T-helper 17 cell (primary cell): ENCODE measurements at places on chromosomes 7 and 10.

- DNase-seq, result no peak
Measured at GRCh38 chr10:870564-871166, 60.8 kb downstream of the LARP4B start.

GRCh38 chr7:127598318-127598717 is 4.8 kb downstream of the FSCN3 start:
- DNase-seq, result no peak

GRCh38 chr10:25556457-25556856 is 377.6 kb upstream of the MYO3A start:
- DNase-seq, result no peak

DNA sequence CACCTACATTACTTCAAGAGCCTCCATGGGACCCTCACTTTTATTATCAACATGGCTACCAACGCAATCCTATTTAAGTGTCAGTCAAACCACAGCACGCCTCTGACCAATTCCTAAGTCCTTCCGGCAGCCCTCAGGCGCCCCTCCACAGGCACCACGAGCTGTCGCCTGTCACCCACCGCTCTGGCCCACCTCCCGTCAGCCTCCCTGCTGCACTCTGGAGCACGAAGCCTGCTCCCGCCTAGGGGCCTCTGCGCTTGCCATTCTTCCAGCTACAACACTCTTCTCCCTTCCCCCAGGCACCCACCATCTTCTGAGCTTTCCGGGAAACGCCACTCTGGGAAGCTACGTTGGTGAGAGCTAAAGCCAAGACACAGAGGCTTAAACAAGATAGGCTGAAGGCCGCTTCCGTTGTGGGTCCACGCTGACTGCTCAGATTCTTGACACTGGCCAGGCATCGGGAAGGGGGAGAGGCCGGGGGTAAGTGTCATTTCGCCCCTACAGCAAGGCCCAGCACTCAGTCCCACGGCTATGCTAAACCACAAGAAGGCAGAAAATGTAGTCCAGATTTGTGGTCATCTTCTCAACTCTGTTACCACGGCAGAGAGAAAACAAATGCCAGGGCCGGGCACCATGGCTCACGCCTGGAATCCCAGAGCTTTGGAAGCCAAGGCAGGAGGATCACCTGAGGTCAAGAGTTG is 56.7 kb downstream of the GNA12 start:
- DNase-seq, result no peak

DNA sequence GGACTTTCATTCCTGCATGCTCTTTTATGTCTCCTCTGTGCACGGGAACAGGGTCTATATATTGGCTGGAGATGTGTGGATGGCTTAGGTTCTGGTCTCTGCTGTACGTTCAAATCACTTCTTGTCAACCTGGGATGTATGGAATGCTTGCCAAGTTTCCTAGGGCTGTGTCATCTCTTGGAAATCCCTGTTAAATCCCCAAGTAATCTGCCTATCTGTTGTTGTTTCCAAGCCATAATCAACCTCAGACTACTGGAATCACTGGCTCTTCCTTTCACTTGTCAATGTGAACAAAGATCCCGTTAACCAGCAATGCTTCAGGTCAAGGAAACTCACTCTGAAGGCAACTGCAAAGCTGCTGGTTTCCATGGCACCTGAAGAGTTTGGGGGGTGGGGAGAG is 93.3 kb upstream of the FAM171A1 start:
- no peak for DNase-seq

GRCh38 chr10:31359979-31360378 is 41.0 kb downstream of the ZEB1 start:
- no peak for DNase-seq

DNA sequence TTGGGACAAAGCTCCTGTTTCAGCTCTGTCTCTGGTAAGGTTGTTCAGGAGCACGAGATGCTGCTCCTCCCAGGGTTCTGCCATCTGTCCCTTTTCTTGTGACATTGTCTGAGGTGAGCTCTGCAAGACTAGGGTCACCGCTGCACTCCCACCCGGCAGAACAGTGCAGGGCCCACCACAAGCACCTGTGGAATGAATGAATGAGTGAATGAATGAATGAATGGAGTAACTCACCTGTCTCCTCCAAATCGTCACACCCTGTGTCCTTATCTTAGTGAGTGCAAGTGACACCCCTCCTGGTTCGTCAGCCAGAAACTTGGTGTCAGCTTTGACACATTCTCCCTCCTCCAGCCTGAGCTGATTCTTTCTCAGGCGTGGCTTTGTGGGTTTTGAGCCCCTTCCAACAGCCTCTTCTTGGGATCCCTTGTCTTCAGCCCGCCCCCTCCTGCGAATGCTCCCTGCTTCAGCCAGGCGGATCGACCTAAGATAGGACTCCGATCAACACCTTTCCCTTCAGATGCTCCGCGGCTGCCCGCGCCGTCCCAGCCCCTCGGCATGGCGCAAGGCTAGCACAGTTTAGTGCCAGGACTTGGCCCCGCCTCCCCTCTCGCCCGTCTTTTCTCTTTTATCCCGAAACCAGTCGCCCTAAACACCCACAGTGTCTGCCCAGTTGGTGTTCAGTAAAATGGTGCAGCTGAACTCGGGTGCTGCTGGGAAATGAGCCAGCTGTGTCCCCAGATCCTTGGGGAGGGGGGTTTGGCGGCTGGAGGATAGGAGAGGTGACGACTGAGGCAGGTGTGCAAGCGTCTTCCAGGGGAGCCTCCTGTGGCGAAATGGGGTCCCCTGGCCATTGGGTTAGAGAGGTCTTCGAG is 89.3 kb downstream of the BEND7 start:
- DNase-seq, result no peak

GRCh38 chr10:31739711-31740110 is 188.9 kb downstream of the ARHGAP12 start:
- no peak for DNase-seq

DNA sequence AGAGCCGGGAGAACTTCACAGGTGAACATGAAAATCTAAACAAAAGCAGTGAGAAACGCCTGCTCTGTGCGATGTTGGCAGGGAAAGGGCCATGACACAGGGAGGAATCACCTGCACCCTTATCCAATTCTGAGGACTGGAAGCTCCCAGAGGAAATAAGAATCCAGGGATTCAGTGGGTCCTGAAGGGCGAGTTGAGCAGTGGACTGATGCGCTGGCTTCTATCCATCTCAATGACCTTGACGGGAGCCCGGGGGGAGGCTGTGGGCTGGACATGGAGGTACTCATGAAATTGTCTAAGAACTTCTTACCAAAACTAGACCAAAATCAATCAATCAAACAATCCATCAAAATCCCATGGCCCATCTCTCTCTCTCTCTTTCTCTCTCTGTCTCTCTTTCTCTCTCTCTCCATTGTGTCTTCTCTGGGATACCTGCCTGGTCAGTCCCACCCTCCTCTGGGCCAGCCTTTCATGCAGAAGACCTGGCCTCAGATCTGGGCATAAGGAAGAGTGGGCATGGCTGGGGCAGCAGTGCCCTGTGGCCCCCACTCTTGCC is 7.2 kb downstream of the CPXM2 start:
- no peak for DNase-seq

DNA sequence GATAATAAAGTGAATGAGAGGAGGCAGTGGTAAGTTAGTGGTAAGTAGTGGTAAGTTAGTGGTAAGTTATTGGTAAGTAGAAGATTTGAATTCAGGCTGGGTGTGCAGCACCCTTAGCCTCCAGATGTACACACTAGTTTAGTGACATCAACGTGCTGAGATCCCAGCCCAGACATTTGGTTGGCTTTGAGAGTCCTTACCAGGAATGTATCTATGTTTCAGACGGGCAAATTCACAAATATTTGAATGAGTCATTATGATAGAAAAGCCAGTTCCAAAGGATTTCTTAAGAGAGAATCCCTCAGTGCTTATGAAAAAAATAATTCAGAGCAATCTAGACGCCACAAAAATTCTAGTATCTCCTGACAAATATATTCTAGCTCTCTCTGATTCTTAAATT is 70.0 kb downstream of the ARL4A start:
- no peak for DNase-seq

GRCh38 chr7:76074972-76075370 is 27.1 kb downstream of the MDH2 start:
- DNase-seq, result no peak

GRCh38 chr10:52316001-52316400 is 1.9 kb downstream of the DKK1 start:
- DNase-seq, result no peak

DNA sequence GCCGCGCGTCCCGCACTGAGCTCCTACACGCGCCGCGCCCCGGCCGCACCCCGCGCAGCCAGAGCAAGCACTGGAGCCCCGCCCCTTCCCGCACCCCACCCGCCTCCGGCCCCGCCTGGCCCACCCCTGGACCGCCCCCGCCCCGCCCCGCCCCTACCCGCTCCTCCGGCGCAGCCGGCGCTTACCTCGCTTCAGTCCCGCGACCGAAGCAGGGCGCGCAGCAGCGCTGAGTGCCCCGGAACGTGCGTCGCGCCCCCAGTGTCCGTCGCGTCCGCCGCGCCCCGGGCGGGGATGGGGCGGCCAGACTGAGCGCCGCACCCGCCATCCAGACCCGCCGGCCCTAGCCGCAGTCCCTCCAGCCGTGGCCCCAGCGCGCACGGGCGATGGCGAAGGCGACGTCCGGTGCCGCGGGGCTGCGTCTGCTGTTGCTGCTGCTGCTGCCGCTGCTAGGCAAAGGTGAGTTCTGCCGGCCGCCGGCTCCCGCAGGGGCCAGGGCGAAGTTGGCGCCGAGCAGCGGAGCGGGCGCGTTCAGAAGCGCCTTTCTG is at the start of gene RET:
Gene RET (plus strand): TSS at position 194 of the 545 bp plus-strand sequence. CDS start 190 bp downstream, at position 384.
- no peak for DNase-seq

- no peak for DNase-seq
Measured at GRCh38 chr10:123521556-123521955, 144.6 kb upstream of the GPR26 start.

DNA sequence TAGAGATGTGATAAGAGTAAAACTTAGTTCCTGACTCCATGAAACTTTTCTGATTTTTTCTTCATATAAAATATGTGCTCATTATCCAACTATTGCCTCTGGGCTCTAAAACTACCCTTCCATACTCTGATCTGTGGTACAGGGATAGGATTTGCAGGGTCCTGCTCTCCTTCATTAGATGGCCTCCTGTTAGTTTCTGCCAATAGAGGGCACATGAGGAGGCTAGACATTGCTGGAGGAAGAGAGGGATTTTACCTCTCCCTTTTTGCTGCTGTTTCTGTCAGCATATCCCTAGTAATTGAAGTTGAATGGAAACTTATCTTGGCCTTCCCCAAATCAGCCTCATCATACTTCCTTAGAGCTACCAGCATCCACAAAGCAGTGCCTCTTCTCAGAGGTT is 269.4 kb downstream of the NXPH1 start:
- no peak for DNase-seq

DNA sequence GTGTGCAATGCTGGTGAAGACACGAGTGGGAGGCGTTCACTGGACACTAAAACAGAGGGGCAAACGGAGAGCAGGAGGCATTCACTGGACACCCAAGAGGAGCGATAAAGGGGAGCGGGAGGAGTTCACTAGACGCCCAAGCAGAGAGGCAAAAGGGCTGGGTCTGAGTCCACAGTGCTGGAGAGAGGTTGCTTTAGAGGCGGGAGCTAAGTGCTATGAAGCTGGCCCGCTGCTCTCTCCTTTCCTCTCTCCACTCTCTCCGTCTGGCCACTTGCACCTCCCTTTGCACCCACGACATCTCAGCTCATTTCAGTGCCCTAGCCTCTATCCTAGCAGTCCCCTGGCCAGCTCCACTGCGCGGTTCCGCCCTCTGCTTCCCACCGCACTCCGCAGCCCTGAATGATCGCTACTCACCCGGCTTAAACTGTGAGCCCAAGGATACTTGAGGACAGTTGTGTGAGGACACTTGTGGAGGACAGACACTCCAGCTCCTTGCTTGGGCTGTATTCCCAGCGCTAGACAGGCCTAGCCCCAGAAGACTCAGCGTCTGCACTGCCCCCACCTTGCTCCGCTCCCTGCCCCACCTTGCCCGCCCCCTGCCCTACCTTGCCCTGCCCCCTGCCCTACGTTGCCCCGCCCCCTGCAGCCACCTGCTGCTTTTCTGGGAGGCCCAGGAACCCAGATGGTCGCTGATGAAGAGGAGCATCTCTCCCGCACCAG is 78.8 kb upstream of the CPXM2 start:
- no peak for DNase-seq

DNA sequence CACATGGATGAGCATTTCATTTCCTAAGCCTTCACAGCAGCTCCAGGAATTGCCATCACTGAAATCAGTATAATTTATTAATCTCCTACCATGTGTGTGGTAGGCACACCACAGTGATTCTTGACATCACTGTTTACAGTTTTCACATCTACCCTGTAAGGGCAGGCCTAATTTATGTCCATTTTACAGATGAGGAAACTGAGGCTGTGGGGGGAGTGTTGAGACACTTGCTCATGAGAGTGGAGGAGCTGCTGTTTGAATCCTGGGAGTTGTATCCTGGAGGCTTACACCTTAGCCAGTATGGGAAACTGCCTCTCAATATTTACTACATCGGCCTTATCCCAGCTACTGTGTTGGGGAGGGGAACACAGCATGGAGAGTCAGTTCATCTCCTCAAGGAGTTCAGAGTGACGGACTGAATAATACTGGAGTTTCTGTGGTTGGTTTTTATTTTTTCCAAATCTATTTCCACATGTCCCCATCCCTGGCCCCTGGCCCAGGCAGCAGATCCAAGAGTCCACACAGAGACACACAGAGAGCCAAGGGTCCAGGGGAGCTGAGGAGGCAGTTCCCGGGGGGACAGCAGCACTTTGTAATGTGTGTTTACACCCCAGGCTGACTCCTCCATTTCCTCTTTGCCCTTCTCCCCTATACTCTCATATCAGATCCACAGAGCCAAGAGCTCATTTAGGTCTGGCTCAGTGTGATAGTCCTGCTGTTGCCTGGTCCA is 13.2 kb downstream of the UBTD1 start:
- no peak for DNase-seq

DNA sequence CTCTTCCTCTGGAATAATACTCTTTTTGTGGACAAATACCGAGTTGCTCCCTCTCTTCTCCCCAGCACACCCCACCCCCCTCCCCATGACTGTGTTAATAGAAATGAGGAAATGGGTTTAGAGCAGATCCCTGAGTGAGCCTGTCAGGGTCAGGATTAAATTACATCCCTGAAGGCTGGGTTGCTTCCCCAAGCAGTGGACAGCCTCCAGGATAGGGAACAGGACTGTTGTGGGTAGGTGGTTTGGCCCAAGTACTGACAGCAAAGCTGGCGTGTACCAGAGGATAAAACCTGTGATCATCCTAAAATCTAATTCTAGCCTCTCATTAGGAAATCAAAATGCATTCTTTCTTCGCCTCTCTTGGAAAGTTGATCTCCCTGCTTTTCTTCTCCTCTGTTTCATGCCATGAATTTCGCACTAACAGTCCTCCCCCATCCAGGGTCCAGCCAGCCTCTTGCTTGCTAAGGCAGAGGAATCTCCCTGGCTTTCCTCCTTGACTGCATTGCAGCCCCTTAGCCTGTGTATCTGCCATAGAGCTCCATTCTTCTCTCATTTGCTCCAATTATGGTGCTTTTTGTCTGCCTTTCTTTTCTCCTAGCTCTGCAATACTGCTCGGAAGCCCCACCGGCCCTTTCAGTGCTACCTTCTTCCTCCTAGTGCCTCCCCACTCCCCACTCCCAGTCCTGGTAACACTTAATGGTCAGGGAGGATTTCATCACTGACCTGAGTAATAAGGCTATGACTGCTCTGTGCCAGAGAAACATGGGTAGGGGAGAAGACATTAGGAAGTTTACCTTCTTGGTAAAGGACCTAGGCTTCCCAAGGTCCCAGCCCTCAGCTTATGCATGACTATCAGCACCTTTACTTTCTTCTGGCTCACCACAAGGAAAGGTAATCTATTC is 8.4 kb downstream of the LRRC4 start:
- DNase-seq, result no peak

- DNase-seq, result no peak
Measured at GRCh38 chr7:128108641-128109423, 77.6 kb upstream of the LRRC4 start.

GRCh38 chr7:38660427-38661099 is 29.4 kb upstream of the AMPH start:
- no peak for DNase-seq

GRCh38 chr7:146961617-146962016 is 845.0 kb downstream of the CNTNAP2 start:
- no peak for DNase-seq
